CD4-positive, alpha-beta T cell treated with Interleukin-1 beta for 1 hour (primary cell): ENCODE measurements at places on chromosomes 13 and 19.

- no peak for DNase-seq
Observed at GRCh38 chr13:21522847-21523246, 63.7 kb upstream of the ZDHHC20 start.

GRCh38 chr19:58033741-58034476 lies at the start of gene ZSCAN1:
TSS of gene ZSCAN1 (plus strand) at chr19:58034025. CDS start at chr19:58037837, 3,812 bp downstream.
- DNase-seq, result peak; percentile 6

DNA sequence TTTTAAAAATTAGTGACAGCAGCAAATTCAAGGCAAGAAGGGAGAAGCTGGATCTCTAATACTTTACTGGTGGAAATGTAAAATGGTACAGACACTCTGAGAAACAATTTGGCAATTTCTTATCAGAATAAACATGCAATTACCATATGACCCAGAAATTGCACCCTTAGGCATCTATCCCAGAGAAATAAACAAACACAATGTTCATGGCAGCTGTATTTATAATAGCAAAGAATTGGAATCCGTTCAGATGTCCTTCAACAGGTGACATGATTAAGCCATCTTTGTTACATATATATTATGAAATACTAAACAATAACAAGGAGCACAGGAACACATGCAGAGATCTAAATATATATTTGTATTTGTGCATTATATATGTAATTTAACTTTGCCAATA lies 756.5 kb downstream of the SLITRK1 start:
- no peak for DNase-seq

GRCh38 chr13:34356686-34357434 lies 538.9 kb downstream of the RFC3 start:
- no peak for DNase-seq

- DNase-seq, result no peak
Observed at GRCh38 chr13:90485436-90485835, 862.1 kb upstream of the MIR17HG start.
